ENCODE measurements at places on chromosomes 11 and 22. TPM values are rescaled to one million over a fixed set of nuclear protein-coding genes. Genes with fewer than 3 reads are reported as not detected.

Gene CCDC188
- 21.1 TPM for polyA plus RNA-seq

Gene SEPTIN5
- polyA plus RNA-seq, result 10.4 TPM

Gene MPZL2
- 6.2 TPM for polyA plus RNA-seq

Gene INPP5J
- 3.2 TPM for polyA plus RNA-seq

Gene KCTD21
- polyA plus RNA-seq, result 7.5 TPM

Gene PDE3B
- 0.26 TPM for polyA plus RNA-seq

Gene PNPLA3
- 3.2 TPM for polyA plus RNA-seq

Gene LARGE1
- polyA plus RNA-seq, result 1.2 TPM

Gene FGF4
- polyA plus RNA-seq, result not detected

Gene APOC3
- not detected for polyA plus RNA-seq

Gene ACCSL
- polyA plus RNA-seq, result not detected

All from SK-N-SH (cell line).